ENCODE measurements at places on chromosomes 1 and 21. TPM values are rescaled to one million over a fixed set of nuclear protein-coding genes. Genes with fewer than 3 reads are reported as not detected.

GRCh38 chr1:222589462-222590302 is at the start of gene TAF1A:
TAF1A (minus strand) TSS chr1:222589933.
- H3K4me1 ChIP-seq = peaks cover 29% of the 10 kb centered on the region
- peak within 1 kb of the TSS; percentile 97 for H3K4me3 ChIP-seq
- no peaks in the 10 kb centered on the region for H3K27me3 ChIP-seq
- peaks cover 8% of the 10 kb centered on the region for H3K36me3 ChIP-seq
- peak; percentile 48 for DNase-seq

DNA sequence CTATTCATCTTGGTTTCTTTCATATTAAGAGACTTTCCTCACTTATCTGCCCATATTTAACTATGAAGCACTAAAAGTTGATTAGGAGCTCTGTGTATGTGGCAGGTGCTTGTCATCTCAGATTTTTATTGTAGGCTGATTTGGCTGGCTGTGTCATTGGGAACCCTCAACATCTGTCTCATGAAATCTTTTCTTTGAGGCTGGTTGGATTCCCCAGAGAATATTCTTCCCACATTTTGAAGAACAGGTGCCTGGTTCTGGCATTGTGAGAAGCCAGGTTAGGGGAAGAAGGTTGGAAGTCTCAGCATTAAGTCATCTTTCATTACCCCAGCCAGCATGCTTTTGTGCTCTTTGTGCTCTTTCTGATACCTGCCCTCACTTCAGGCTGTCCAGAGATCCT is 37.1 kb downstream of the EEIG2 start:
- peaks cover 21% of the 10 kb centered on the region for H3K4me1 ChIP-seq
- no peak overlapping the region for H3K4me3 ChIP-seq
- no peak for DNase-seq
- H3K27ac ChIP-seq = no peak overlapping the region
- no peaks in the 10 kb centered on the region for H3K27me3 ChIP-seq

The OR2M4 gene
- not detected for total RNA-seq

DNA sequence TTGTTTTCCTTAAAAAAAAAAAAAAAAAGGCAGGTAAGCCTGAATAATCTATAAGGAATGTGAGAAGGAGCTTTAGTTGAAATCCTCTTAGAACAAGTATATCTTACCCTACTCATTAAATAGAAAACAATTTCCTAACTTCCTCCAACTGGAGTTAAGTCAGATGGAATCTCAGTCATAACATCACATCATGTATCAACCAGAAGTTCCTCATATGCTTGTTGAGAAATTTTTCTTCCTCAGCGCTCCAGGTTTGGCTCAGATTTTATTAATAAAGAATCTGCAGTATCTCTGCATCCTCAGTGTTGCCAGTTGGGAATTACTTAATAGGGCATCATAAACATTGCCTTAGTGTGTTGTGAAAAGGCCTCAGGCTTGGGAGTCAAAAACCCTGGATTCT is 37.6 kb downstream of the DUSP10 start:
- peaks cover 18% of the 10 kb centered on the region for H3K36me3 ChIP-seq
- DNase-seq = no peak
- peaks cover 13% of the 10 kb centered on the region for H3K4me1 ChIP-seq
- no peak overlapping the region for H3K4me3 ChIP-seq

The LRIF1 gene
- 10.8 TPM for total RNA-seq

GRCh38 chr1:202023001-202023433 is 12.6 kb downstream of the ELF3 start:
- H3K27ac ChIP-seq = peak overlapping the region; percentile 77
- H3K4me3 ChIP-seq = no peak overlapping the region
- no peak for DNase-seq

DNA sequence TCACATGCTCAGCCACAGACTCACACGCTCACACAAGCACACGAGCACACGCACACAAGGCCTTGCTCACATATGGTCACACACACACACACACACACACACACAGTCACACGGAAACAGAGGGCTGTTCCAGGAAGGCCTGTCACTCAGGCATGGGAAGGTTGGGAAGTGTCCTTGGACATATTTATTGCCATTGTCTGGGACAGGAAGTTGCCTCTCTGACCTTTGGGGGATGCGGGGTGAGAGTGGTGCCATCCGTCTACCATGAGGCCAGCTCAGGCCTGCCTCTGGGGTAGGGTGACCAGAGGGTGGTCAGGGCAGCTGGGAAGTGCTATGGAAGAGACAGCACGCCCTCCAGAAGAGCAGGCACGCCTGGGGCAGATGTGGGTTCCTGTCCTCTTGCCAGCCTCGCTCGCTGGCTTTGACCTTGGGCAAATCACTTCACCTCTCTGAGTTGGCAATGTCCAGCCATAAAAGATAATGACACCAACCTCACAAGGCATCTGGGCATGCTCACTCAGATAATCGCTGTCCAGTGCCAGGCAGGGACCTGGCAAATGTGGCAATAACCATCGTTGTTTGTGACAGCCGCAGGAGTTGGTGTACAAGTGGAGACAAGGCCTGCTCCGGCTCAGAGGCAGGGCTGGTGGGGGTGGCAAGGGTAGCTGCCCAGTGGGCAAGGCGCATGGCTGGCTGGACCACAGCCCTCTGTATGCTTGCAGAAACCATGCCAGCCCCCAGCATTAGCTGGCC is 8.0 kb upstream of the GUCA2A start:
- DNase-seq = no peak
- H3K27me3 ChIP-seq = no peaks in the 10 kb centered on the region
- peaks cover 4% of the 10 kb centered on the region for H3K4me1 ChIP-seq
- no peak overlapping the region for H3K4me3 ChIP-seq

The OR2G6 gene
- total RNA-seq = not detected

DNA sequence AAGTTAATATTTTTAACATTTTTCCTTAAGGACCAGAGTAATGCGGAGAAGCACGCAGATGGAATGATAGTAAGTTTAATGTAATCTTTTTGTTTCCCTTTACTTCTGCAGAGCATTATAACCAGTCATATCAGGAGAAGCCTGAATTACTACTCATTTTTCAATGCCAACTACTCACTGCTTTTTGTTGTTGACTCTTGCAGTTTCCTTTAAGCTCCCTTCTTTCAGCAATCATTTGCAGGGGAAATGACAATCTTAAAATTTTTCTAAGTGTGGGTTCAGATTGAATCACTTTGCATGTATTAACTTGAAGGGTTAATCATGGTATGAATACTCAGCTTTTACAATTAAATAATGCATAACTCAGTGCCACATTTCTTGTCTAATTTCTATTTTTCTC is 122.2 kb downstream of the NRDC start:
- H3K4me3 ChIP-seq = no peak overlapping the region
- peaks cover 4% of the 10 kb centered on the region for H3K4me1 ChIP-seq
- no peak for DNase-seq
- H3K27me3 ChIP-seq = no peaks in the 10 kb centered on the region
- H3K36me3 ChIP-seq = peaks cover 31% of the 10 kb centered on the region

DNA sequence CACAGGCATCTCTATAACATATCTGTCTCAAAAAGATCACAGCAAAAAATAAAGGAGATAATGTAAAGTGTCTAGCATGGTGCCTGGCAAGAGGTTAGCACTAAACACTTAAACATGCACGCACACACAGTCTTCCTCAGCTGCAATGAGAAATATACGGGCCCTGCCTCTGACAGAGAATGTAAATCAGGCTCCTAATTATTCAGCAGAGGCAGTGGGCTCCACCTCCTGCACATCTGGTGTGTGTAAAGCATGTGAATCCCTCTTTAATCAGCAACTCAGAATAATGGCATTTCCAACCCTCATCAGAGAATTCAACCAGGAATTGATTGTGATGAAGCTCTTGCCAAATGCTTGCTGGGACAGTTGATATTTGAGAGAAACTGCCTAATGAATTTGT is 85.6 kb upstream of the KCNA3 start:
- no peak overlapping the region for H3K4me3 ChIP-seq
- H3K4me1 ChIP-seq = no peaks in the 10 kb centered on the region
- no peak overlapping the region for H3K27ac ChIP-seq
- H3K27me3 ChIP-seq = peaks cover 57% of the 10 kb centered on the region
- no peak for DNase-seq

GRCh38 chr1:70874063-70874462 is 173.6 kb downstream of the PTGER3 start:
- H3K4me3 ChIP-seq = no peak overlapping the region
- H3K36me3 ChIP-seq = no peaks in the 10 kb centered on the region
- DNase-seq = no peak
- no peak overlapping the region for H3K27ac ChIP-seq
- no peaks in the 10 kb centered on the region for H3K27me3 ChIP-seq

DNA sequence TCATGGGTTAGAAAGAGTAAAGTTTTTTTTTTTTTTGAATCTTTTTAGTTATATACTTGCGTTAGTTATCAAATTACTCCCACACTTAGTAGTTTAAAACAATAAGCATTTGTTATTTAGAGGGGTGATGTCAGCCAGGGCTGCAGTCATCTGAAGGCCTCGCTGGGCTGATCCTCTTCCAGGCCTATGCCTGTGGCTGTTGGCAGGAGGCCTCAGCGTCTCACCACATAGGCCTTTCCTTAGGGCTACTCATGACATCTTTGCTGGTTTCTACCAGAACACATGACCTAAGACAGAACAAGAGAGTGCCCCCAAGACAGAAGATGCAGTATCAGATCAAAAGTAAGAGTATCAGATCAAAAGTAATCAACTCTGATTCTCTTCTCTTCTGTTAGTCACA is 167.4 kb downstream of the HHAT start:
- peaks cover 4% of the 10 kb centered on the region for H3K4me1 ChIP-seq
- H3K27me3 ChIP-seq = no peaks in the 10 kb centered on the region
- no peak overlapping the region for H3K27ac ChIP-seq
- DNase-seq = no peak
- no peak overlapping the region for H3K4me3 ChIP-seq

The CD52 gene
- total RNA-seq = 1.8 TPM

DNA sequence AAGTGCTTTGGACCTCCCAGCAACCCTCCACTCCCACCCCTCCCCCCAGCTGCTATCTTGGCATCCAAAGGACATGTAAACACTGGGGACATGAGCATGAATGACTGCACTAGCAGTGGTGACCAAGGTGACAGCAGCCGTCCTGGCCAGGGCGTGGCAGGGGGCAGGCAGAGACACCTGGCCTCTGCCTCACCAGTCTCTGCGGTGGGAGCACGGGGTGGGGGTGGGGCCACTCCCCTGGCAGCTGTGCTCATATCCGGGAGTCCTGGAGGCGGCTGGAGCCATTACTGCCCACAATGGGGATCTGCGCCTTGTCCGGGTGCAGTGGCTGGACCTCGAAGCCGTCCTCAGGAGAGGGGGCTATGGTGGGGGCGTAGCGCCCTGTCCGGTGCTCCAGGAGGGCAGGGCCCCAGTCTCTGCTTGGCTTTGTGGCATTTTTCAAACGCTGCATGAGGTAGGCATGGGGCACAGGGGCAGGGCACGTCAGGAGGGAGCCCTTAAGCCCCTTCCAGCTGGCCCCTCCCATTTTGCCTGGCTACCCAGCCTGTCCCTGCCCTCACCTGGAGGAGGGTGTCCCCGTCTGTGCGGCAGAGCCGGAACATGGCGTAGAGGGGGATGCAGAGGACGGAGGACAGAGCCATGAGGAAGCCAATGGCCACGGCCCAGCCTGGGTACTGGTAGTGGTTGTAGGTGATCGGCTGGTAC is 6.0 kb downstream of the CCDC24 start:
- peaks cover 6% of the 10 kb centered on the region for H3K36me3 ChIP-seq
- H3K4me1 ChIP-seq = peaks cover 32% of the 10 kb centered on the region
- peak overlapping the region; percentile 49 for H3K27ac ChIP-seq
- no peaks in the 10 kb centered on the region for H3K27me3 ChIP-seq
- H3K4me3 ChIP-seq = peak overlapping the region; percentile 26
- DNase-seq = no peak

The ARTN gene
- 2.0 TPM for total RNA-seq

The C1orf53 gene
- total RNA-seq = 4.3 TPM

DNA sequence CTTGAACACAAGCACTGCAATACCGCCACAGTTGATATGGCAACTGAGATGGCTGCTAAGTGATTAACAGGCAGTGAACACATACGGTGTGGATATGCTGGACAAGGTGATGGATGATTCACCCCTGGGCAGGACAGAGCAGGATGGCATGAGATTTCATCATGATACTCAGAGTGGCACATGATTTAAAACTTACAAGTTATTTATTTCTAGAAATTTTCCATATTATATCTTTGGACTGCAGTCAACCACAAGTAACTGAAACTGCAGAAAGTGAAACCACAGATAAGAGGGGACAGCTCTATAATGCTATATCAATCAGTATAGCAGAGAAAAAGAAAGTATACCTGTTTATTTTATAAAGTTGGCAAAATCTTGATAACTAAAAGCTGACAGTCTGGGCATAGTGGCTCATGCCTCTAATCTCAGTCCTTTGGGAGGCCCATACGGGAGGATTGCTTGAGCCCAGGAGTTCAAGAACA is 47.9 kb downstream of the PHACTR4 start:
- H3K27ac ChIP-seq = no peak overlapping the region
- no peak overlapping the region for H3K4me3 ChIP-seq
- peaks cover 21% of the 10 kb centered on the region for H3K4me1 ChIP-seq
- H3K36me3 ChIP-seq = peaks cover 2% of the 10 kb centered on the region
- DNase-seq = no peak
- no peaks in the 10 kb centered on the region for H3K27me3 ChIP-seq

The IFI44L gene
- total RNA-seq = not detected

- no peaks in the 10 kb centered on the region for H3K27me3 ChIP-seq
- H3K4me3 ChIP-seq = no peak overlapping the region
- peaks cover 74% of the 10 kb centered on the region for H3K36me3 ChIP-seq
- H3K4me1 ChIP-seq = no peaks in the 10 kb centered on the region
- no peak for DNase-seq
- H3K27ac ChIP-seq = no peak overlapping the region
Observed at GRCh38 chr1:220249522-220249921, 22.7 kb downstream of the RAB3GAP2 start.

GRCh38 chr1:119235120-119235519 is 94.7 kb upstream of the WARS2 start:
- no peaks in the 10 kb centered on the region for H3K27me3 ChIP-seq
- H3K4me1 ChIP-seq = no peaks in the 10 kb centered on the region
- no peaks in the 10 kb centered on the region for H3K36me3 ChIP-seq
- H3K4me3 ChIP-seq = no peak overlapping the region
- no peak for DNase-seq
- no peak overlapping the region for H3K27ac ChIP-seq

DNA sequence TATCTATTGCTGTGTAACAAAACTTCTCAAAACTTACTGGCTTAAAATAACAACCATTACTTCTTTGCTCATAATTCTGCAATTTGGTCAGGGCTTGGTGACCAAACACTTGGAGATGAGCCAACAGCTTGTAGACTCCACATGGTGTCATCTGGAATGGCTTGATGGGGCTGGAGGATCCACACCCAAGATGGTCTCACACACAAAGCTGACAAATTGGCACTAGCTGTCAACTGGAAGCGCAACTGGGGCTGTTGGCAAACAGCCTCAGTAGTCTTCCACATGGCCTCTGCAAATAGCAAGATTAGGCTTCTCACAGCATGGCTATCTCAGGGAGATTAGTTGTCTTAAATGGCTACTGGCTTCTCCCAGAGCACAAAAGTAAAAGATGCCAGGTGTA is 27.1 kb upstream of the MTF2 start:
- H3K4me3 ChIP-seq = no peak overlapping the region
- DNase-seq = no peak
- H3K36me3 ChIP-seq = no peaks in the 10 kb centered on the region

The CLCA1 gene
- not detected for total RNA-seq

DNA sequence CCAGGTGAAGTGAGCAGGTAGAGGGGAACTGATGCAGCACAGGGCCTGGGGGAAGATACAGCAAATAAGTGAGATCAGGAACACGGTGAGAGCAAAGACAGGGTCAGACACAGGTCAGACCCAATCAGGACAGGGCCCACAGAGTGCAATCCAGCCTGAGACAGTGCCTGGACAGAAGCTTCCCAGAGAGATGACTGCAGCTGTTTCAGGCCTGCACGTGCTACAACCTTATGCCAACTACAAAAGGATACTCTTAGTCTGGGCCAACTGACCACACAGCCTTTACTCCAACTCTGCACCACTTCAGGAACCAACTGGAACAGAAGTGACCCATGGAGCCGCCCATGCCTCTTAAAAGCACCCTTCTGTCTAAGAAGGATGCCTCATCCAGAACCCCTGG is 228.0 kb downstream of the TOMM20 start:
- H3K36me3 ChIP-seq = no peaks in the 10 kb centered on the region
- no peak overlapping the region for H3K27ac ChIP-seq
- H3K27me3 ChIP-seq = no peaks in the 10 kb centered on the region

All from progenitor cell of endocrine pancreas (in vitro differentiated cells).